ENCODE measurements at places on chromosomes 1 and 21.
A peak's percentile ranks its signal among the peaks of the same experiment; 100 is the strongest.

GRCh38 chr1:70168283-70168682 is 37.1 kb downstream of the LRRC40 start:
- no peak for DNase-seq

DNA sequence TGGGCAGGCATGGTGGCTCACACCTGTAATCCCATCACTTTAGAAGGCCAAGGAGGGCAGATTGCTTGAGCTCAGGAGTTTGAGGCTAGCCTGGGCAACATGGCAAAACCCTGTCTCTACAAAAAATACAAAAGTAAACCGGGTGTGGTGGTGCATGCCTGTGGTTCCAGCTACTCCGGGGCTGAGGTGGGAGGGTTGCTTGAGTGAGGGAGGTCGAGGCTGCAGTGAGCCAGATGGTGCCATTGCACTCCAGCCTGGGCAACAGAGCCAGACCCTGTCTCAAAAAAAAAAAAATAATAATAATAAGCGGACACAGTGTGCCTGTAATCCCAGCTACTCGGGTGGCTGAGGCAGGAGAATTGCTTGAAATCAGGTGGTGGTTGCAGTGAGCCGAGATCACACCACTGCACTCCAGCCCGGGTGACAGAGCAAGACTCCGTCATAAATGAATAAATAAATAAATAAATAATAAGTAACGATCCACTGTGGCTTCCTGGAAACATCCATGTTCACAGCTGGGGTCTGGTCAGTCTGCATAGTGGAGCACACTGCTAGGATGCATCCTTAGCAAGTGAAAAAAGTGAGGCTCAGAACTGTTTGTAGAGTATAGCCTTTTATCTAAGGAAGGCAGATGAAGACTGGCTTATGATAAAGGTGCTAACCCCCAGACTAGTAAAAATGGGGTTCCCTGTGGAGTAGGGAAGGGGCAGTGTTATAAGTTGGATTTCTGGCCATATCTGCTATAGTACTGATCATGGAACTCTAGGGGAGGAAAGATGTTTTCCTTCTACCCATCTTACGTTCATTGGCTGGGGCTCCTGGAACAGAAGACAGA is 15.7 kb downstream of the PKNOX1 start:
- DNase-seq, result no peak

GRCh38 chr1:168293356-168293755 is 12.7 kb downstream of the TBX19 start:
- no peak for DNase-seq

GRCh38 chr1:246292571-246292970 is 214.5 kb downstream of the SMYD3 start:
- no peak for DNase-seq

- no peak for DNase-seq
Measured at GRCh38 chr1:201742476-201742875, 86.5 kb upstream of the IPO9 start.

GRCh38 chr1:115170377-115170776 is 81.1 kb upstream of the TSPAN2 start:
- no peak for DNase-seq

GRCh38 chr1:15618077-15618654 is 908 bp downstream of the DDI2 start:
- no peak for DNase-seq

GRCh38 chr1:156356875-156357534 is 12.0 kb upstream of the RHBG start:
- peak; percentile 41 for DNase-seq

DNA sequence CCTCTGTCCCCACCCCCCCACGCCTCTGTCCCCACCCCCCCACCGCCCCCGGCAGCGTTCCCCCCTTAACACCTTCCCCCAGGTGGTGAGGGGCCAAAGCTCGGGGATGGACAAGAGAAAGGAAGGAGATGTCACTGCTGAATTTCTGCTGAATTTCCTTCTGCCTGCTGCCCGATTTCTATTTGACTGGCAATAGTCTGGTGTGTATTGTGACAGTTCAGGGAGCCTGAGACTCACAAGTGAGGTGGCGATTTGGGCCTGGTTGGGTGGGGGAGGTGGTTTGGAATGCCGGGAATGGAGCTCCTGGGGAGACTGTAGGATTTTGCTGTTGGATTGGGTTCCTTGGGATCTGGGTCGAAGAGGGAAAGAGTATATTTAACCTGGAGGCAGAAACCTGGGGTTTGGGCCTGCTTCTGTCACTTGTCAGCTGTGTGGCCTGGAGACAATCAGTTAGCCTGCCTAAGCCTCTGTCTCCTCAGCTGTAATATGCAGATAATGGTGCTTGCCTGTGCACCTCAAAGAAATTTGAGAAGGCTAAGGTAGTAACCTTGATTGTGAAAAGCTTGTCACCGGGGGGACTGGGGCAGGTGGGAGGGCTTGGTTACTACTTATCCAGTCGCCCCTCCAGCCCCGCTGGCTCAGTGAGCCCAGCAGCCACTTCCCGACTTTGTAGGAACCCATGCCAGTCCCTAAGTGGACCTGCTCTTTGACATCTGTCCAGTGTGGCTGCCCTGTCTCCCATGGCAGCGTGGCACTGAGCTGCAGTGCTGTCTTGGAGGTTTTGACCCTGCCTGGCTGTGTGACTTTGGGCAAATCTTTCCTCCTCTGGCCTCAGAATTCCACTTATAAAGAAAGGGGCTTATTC is 7.7 kb upstream of the LMNA start:
- no peak for DNase-seq

DNA sequence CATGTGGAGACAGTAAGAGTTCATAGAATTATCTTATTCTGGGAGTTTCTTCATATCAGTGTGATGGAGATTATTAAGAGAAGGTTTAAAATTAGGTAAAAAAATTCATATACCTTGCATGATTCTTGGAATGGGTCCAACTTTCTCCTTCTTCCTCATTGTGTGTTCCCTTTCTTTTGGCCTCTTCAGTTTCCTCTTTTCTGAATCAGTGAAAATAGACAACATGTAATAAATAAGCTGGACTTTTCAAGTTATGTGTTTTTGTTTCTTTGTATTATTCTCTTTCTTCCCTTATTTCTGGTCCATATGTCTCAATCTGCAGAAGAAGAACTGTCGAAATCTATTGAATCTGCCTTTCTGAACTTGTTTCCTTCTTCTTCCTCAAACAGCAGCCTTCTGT is 30.5 kb downstream of the C4BPA start:
- DNase-seq, result no peak

GRCh38 chr1:23868557-23869016 is 497 bp upstream of the FUCA1 start:
- no peak for DNase-seq

GRCh38 chr1:198101716-198102453 is 54.9 kb upstream of the NEK7 start:
- no peak for DNase-seq

- DNase-seq, result no peak
Measured at GRCh38 chr1:159436469-159436868, 3.1 kb upstream of the OR10J1 start.

DNA sequence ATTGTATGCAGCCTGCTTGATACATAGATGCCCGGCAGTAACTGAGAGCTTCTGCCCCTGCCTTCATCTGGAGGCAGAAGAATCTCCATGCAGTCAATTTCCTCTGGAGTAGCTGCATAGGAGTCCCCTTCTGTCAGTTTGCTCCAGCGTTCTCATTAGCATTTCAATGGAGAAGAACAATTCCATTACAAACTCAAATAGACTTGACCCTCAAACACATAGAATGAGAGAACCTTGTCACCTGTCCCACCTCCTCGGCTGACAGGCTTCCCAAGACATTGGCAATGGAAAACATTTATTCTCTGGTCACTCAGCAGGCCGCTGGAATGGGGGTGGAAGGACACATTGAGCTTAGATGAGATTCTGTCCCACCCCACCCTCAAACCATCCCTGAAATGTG is 45.6 kb upstream of the TMEM51 start:
- no peak for DNase-seq

- DNase-seq, result no peak
Measured at GRCh38 chr1:50497007-50497406, 73.8 kb upstream of the DMRTA2 start.

- no peak for DNase-seq
Measured at GRCh38 chr21:29185172-29185571, 54.7 kb downstream of the MAP3K7CL start.

- DNase-seq, result no peak
Measured at GRCh38 chr1:32336963-32337675, 1.1 kb upstream of the MARCKSL1 start.

DNA sequence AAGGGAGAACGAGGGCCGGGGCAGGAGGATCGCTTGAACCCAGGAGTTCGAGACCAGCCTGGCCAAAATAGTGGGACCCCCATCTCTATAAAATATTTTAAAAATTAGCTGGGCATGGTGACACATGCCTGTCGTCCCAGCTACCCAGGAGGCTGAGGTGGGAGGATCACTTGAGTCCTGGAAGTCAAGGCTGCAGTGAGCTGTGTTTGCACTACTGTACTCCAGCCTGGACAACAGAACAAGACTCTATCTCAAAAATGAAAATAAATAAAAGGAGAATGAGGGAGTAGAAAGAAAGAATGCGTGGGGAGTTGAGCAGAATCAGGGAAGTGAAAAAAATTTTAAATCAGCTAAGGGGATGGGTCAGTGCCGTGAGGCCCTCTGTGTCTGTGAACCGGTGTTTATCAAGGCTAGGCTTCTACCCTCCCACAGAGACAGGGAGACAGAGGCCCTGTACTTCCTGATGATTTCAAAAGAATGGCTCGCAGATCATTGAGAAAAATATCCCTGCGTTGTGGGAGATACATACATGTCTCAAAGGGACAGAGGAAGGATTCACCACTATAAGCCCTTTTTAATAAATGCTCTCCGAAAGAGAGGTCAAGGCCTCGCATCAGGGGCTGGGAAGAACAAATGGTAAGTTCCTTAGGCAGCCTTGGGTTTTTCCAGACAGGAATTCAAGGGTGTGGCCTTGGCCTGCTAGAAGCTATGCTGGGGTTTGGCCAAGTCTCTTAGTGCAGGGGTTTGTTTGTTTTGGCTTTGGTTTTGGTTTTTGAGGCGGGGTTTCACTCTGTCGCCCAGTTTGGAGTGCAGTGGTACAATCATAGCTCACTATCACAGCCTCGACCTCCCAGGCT is 20.7 kb downstream of the IL10RB start:
- no peak for DNase-seq

DNA sequence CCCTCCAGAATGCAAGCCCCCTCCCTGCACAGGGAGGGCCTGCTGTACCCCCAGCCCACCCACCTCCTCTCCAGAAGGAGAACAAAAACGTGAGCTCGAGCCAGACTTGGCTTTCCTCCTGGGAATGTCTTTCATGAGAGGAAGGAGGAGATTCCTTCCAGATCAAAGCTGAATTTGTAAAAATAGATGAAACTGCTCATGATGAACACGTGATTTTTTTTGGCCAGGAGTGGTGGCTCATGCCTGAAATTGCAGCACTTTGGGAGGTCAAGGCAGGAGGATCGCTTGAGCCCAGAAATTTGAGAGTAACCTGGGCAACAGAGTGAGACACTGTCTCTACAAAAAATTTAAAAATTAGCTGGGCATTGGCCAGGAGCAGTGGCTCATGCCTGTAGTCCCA is 21.8 kb downstream of the GPR157 start:
- no peak for DNase-seq

DNA sequence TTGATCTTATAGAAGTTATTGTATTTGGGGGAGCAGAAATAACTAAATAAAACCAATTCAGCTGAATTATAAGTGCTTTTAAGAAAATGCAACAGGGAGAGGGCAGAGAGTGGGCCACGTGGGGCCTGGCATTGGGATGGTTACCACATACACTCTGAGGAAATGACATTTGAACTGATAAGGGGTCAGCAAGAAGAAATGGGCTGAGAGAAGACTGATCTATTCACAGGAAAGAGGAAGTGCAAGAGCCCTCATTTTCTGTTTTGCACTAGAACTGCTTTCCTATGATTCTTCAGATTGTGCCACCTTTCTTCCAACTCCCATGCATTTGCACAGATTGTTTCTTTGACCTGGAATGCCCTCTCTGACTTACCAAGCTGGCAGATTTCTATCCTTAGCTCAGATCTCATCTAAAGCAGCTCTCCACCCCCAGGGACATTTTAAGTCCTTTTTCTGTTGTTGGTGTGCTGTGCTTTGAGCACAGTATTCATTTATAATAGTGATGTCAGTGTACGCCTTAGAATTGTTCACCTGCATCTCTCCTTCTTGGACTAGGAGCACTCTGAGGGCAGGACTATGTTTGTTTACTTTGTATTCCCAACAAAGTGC is 115.9 kb downstream of the FGGY start:
- no peak for DNase-seq

DNA sequence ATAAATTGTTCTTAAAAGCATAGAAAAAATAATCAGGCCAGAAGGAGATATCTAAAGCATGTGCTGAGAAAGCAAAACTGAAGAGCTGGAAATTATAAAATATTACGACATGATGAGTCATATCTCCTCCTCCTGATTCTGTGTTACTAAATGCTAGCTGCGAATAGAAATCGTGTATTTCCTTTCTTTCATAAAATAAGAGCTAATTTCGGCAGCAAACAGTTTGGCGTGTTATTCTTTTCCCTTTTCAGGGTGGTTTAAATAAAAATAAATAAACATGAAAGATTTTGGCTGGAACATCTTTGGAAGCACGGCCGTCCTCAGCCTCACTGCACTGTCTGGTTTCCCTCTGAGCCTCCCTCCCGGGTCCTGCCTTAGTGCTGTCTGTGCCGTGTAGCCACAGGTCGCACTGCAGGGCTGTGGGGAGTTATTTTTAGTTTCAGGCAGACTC is 56.0 kb downstream of the ADARB1 start:
- no peak for DNase-seq

- DNase-seq, result no peak
Measured at GRCh38 chr1:89608984-89609725, 23.8 kb upstream of the LRRC8C start.

GRCh38 chr1:171220581-171221054 is 27.7 kb upstream of the FMO1 start:
- peak; percentile 36 for DNase-seq

All from neural crest cell (in vitro differentiated cells).